HFFc6 (cell line): ENCODE measurements at places on chromosomes 3 and 15.

DNA sequence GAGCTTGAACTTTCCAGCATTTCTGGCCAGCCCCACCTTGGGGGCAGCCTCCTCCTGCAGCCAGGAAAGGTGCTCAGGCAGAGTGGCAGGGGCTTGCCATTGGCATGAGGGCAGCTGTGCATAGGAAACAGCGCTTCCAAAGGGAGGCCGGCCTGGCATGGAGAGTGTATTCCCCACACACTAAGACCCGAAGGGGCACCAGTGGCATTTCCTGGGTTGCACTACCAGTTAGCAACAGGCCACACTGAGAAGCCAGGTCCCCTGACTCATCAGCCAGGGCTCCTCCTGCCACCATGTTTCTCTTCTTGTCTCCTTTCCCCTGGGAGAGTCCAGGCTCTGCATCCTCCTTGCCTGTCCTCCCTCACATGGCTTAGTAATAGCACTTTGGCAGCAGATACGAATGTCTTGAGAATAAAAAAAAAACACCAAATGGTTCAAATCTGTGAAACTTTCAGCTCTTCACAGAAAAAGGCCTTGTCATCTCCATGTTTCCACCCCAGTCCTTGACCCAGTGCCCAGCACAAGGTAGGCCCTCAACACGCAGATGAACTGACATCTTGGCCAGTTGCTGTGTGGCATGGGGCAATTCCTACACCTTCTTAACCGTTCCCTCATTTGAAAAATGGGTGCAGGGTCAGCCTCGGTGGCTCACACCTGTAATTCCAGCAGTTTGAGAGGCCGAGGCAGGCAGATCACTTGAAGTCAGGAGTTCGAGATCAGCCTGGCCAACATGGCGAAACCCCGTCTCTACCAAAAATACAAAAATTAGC, 180.4 kb downstream of the SMAD6 start:
- peak; percentile 59 for DNase-seq

DNA sequence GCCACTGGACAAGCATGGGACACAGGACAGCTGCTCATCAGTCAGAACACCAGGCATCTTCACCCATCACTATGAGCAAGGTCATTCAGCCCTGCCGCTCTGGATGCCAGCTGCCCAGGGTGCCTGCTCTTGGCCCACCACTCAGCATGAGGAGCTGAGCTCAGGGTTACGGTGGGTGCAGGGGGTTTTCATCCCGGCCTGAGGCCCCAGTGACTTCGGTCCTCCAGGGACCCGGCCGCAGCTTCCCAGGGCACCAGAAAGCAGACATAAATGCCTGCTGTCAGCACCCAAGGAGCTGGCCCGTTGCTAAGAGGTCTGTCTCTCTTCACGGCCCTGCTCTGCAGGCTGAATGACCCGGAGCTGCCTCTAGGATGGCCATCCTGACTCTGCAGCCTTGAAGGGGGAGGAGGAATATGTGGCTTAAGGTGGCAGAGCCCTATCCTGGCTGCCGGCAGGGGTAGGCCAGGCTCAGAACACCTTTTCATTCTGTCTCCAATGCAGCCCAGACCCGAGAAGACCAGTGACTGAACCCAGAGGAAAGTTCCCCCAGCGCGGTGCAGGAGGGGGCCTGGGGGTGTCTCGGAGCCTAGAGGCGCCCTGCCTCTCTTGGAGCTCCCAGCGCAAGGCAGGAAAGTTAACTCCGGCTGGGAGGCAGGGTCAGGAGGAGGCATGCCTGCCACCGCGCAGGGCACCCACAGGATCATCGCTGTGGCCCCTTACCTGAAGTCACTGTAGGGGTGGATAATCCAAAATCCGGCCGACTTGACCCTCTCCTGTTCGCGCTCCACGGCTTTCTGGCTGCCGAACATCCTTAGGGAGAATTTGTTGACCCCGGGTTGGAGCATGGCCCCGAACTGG, 1.8 kb downstream of the HCN4 start:
- no peak for DNase-seq

DNA sequence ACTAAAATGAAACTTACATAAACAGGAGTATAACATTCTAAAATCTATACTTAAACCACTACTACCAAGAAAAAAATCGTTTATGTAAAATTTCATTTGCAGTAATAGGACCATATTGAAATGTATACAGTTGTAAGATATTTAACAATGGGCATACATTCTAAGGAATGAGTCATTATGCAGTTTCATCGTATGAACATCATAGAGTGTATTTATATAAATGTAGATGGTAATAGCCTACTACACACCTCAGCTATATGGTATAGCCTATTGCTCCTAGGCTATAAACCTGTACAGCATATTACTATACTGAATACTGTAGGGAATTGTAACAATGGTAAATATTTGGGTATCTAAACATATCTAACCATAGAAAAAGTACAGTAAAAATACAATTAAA, 79.5 kb downstream of the DPH6 start:
- DNase-seq = no peak

GRCh38 chr15:79615754-79616153, 183.6 kb downstream of the MINAR1 start:
- no peak for DNase-seq

DNA sequence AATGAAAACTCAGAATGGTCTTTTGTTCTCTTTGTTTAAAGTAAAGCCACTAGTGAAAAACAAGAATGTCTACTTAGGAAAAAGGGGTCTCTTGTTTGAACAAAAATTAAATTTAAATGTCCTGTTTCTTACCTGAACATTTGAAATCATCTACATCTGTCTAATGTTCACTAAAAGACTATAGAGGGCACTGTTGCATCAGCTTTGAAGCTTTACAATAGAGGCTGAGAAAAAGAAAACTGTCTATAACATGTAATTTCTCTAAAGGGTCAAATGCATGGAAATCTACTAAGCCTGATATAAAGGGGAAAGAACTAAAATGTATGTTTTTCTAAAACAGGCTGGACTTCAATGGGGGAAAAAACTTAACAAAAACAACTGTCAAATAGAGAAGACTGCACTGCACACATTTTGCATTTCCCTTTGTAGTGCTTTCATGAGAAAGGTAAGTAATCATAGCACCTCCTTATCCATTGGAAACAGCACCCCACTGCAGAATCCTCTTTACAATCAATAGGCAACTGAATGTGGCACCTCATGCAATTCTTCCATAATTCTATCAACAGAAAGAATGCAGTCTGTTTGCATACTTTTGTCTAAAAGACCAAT, 26.3 kb downstream of the DPH6 start:
- peak; percentile 44 for DNase-seq

- DNase-seq = no peak
These were observed 377.7 kb upstream of the GOLIM4 start for GRCh38 chr3:168473334-168473890.

DNA sequence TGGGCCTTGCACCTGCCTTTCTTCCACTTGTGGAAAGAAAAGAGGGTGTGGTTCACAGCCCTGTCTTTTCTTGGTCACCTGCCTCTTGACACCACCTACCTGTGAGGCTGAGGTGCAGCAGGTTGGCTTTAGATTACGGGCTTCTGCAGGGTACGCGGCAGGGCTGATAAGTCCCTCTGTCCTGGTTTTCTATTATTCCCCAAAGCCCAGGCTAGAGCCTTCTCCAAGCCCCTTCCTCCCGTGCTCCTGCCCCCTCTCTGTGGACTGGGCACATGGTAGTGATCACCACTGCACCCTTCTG, 44.8 kb upstream of the HACD2 start:
- no peak for DNase-seq

- no peak for DNase-seq
These were observed 198.3 kb downstream of the OPA1 start for GRCh38 chr3:193791041-193792032.

GRCh38 chr15:78369161-78369560, 29.0 kb downstream of the CRABP1 start:
- DNase-seq = no peak

DNA sequence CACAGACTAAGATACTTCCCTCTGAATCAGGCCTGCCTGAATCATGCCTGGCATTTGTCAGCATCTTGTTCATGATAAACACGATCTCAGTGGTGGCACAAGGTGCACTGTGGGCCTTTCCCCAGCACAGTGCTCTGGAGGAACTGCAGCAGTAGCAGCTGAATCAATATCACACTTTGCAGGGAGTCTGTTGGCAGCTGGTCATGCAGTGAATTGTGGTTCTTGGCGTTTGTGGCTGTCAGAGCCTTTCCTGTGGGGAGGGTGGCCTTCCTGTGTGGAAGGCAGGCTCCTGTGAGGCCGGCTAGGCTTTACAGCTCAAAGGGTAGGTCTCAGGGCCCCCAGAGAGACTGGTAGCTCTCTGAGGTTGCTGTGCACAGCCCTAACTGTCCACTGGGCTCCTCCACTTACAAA, 54.4 kb upstream of the TLE3 start:
- no peak for DNase-seq

DNA sequence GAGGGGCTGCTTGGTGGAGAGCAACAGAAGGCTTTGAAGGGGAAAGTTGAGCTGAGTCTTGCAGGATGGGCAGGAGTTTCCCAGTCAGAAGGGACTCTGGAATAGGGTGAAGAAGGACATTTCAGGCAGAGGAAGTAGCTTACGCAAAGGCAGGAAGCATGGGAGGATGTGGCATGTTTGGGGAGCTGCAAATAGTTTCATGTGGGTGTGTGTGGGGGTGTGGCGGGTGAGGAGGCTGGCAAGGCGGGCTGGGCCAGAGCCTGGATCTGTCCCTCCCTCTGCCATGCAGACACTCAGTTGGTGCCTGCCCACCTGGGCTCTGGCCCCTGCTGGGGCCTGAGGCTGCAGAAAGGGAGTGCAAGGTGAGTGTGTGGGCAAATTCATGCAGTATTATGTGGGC, 10.4 kb downstream of the TEX264 start:
- no peak for DNase-seq

GRCh38 chr15:65395567-65396202, 17.9 kb upstream of the IGDCC3 start:
- DNase-seq = no peak

- DNase-seq = no peak
These were observed 665.6 kb upstream of the NECTIN3 start for GRCh38 chr3:110405830-110406585.

- DNase-seq = peak; percentile 28
These were observed 417.7 kb upstream of the TGFBR2 start for GRCh38 chr3:30188713-30189112.

DNA sequence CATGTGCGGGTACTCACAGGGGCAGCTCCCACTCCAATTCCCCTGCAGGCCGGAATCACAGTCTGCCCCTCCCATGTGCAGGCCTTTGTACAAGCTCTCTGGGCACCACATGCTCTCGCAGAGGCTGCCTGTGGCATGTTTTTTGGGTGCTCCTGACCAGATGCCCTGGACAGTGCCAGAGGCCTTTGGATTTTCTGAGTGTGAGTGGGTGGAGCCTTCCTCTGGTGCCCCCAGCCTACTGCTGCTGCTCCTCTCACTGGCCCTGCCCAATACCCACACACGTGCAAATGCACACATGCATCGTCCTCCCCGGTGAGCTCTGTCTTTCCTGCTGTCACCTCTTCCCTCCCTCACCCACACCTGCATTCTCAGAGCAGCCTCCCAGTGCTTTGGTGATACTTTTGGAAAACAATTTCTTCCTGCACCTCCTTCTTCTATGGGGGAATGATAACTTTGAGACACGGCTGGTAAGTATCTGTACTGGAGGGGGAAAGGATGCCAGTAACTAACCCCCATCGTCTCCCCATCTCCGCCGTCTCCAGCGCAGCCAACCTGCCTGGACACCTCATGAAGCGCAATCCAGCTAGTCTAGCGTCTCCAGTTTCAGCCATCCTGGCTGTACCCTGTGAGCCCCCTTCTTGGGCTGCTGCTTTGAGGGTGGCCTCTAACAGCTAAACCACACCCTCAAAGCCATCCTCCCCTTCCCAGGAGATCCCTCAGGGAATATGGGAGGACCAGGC, 229.4 kb upstream of the TOPAZ1 start:
- DNase-seq = no peak

- no peak for DNase-seq
These were observed 608 bp downstream of the SCN5A start for GRCh38 chr3:38648659-38649499.

- DNase-seq = peak; percentile 97
These were observed 213.7 kb downstream of the PDCD6IP start for GRCh38 chr3:34012102-34012461.

GRCh38 chr15:69668039-69668705, 215.6 kb downstream of the RPLP1 start:
- no peak for DNase-seq

GRCh38 chr3:177906126-177906511, 630.1 kb upstream of the KCNMB2 start:
- DNase-seq = peak; percentile 82

DNA sequence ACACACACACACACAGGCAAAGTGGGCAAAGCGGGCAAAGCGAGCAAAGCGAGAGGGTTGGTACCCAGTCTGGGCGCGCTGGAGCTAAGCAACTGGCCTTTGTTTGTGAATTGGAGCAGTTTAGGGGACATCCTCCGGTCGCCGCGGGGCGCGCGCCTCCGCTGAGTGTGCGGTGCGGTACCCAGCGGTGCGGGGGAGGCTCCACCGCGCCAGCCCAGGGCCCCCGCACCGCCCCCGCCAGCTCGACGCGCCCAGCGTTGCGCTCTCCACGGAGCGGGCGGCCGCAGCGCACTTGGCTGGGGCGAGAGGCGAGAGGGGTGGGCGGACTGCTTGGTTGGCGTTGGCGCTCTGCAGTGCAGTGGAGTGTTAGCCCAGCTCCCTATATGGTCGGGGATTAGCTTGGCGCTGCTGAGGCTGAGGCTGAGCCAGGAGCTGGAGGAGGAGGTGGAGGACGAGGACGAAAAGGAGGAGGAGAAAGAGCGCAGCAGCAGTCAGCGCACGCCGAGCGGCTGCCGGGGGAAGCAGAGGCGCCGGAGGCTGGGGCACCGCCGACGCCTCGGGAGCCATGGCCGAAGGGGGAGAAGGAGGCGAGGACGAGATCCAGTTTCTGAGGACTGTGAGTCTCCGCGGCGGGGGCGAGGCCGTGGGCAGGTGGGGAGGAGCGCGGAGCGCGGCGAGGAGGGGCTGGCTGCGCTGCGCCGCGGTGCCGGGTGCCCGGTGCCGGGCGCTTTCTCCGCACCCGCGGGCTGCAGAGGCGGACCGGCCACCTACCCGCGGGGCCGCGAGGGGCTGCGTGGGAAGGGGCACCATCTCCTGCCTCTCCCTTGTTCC, at the start of gene RYR3:
RYR3 (plus strand) TSS at position 487 of the 831 bp plus-strand sequence; CDS start at position 566, 79 bp downstream.
- DNase-seq = no peak

GRCh38 chr15:85878828-85879225, 84.1 kb upstream of the KLHL25 start:
- DNase-seq = no peak

- DNase-seq = no peak
These were observed 271.4 kb downstream of the MBNL1 start for GRCh38 chr3:152540120-152540519.

DNA sequence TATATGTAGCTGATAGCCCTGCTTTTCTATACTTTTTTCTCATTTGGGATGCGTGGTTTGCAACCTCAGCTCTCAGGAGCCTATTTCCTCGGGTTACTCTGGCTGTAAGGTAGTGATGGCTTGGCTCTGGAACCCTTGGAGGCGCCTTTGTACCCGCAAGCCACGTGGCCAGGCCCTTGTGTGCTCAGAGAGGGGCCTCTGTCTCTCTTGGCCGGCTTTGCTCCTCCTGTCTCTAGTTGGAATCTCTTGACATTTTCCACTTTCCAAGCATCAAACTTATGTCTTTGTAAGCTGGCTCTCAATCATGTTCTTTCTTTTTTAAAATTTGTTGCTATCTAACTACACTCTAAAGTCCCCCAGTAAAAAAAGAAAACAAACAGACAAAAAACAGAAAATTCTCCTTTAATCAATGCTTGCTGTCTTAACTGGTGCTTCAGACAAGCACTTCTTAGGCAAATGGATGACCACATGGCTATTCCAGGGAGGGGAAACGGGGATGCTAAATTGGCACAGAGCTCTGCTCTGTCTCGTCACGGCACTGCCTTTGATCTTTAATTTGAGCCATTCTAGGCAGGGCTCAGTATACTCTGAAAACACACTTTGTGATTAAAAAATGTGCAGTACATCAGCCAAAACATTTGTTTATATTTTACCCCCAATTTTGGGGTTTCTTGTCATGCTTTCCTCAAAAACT, 180.4 kb upstream of the NR2E3 start:
- no peak for DNase-seq
